ENCODE measurements at places on chromosomes 13 and 19. TPM values are rescaled to one million over a fixed set of nuclear protein-coding genes. Genes with fewer than 3 reads are reported as not detected.

- no peak overlapping the region for H3K27ac ChIP-seq
- no peaks in the 10 kb centered on the region for H3K36me3 ChIP-seq
- H3K4me3 ChIP-seq = no peak overlapping the region
- no peak for DNase-seq
These were observed 32.2 kb downstream of the SLC10A2 start for GRCh38 chr13:103033999-103034398.

DNA sequence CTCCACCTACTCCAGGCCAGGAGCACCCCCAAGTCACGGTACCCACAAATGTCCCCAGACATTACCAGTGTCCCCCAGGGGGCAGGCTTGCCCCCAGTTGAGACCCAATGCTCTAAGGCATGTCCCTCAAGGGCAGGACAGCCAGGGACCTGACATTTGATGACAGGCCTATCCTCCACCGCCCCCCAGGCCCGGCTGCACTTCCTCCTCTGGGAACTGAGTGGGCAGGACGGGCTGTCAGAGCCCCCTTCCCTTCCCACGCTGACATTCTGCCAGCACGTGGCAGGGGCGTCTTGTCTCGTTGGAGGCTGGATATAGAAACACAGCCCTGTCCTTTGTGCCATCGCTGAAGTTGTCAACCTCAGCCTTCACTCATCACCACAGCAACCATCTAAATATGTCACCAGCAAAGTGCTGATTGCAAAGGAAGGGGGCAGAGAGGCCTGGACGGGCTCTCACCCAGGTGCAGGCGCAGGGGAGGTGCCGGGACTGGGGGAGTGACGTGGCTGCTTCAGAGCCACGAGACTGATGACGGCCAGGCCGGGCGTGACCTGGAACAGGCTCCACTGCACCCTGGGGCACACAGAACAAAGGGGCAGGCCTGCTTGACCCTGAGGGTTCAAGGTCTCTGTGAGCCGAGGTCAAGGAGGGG, 38.4 kb downstream of the GNG7 start:
- H3K27ac ChIP-seq = peak overlapping the region; percentile 61
- H3K27me3 ChIP-seq = no peaks in the 10 kb centered on the region
- no peaks in the 10 kb centered on the region for H3K36me3 ChIP-seq

- no peaks in the 10 kb centered on the region for H3K27me3 ChIP-seq
- H3K4me1 ChIP-seq = peaks cover 72% of the 10 kb centered on the region
- no peaks in the 10 kb centered on the region for H3K36me3 ChIP-seq
- H3K27ac ChIP-seq = peak overlapping the region; percentile 85
- H3K4me3 ChIP-seq = peak overlapping the region; percentile 1
- no peak for DNase-seq
These were observed 7.5 kb downstream of the KLF16 start for GRCh38 chr19:1855828-1856255.

Gene PCDH17
- 27.2 TPM for total RNA-seq

DNA sequence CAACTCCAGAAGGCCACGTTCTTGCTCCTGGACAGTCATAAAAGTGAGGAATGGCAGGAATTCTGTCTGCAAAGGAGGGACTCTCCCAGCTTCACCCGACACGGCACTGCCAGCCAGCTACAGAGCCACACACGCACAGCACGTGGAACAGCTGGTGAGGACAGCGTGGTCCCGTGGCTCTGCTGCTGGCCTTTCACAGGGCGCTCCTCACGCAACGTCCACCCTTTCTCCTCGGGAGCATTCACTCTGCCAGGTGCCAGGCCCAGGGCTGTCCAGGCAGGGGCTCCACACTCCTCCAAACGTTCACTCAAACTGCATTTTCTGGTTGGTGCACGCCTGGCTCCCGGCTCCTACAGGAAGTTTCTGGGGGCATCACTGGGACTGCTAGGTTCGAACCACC, 14.4 kb downstream of the GRTP1 start:
- no peak for DNase-seq
- H3K36me3 ChIP-seq = no peaks in the 10 kb centered on the region
- no peak overlapping the region for H3K27ac ChIP-seq

- DNase-seq = peak; percentile 66
- no peaks in the 10 kb centered on the region for H3K27me3 ChIP-seq
- no peak overlapping the region for H3K4me3 ChIP-seq
- no peaks in the 10 kb centered on the region for H3K36me3 ChIP-seq
- H3K27ac ChIP-seq = peak overlapping the region; percentile 91
These were observed 330.8 kb downstream of the DLEU7 start for GRCh38 chr13:50512474-50513299.

DNA sequence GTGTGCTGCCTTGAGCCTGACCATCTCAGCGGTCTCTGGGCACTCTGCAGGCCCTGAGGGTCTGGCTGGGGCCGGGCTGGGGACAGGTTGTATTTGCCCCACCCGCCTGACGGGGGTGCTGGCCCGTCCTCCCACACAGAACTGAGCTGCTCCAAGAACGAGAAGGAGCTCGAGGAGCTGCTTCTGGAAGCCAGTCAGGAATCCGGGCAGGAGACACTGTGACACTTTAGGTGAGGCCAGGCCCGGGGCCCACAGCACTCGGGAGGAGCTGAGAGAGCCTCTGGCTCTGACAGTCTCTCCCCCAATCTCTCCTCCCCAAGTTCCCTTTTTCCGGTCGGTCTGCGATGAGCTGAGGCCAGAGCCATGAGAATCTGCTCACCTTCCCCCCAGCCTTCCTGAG, 14.5 kb downstream of the NKPD1 start:
- no peaks in the 10 kb centered on the region for H3K27me3 ChIP-seq
- peak; percentile 25 for DNase-seq
- H3K4me1 ChIP-seq = peaks cover 7% of the 10 kb centered on the region
- no peak overlapping the region for H3K4me3 ChIP-seq
- H3K36me3 ChIP-seq = no peaks in the 10 kb centered on the region

Measured in testis (tissue), 5 donors.